Adrenal gland (tissue), 19 donors: ENCODE measurements at places on chromosomes 1 and 21. TPM values are rescaled to one million over a fixed set of nuclear protein-coding genes. Genes with fewer than 3 reads are reported as not detected.

DNA sequence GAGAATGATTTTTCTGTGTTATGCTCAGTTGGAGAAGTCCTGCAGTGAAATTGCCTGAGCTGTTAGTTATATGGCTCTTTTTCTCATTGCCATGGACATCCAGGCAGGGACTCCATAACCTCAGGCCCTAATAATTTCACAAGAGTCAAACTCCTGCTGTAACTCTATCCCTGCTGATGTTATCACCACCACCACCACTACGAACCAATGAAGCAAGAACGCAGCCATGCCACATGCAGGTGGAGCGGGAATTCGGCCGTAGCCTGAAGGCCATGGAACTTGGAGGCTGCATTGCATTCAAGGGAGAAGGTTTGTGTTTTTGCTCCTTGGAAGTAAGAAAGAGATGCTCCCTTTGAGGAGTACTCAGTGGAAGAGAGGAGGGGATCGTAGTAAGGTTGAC, 16.8 kb upstream of the DLGAP3 start:
- DNase-seq = no peak

- no peak for DNase-seq
Measured at GRCh38 chr1:84223751-84224432, 77.6 kb upstream of the SAMD13 start.

The ETV3L gene
- total RNA-seq = not detected

- DNase-seq = no peak
Measured at GRCh38 chr21:34986561-34987500, 62.3 kb downstream of the RUNX1 start.

DNA sequence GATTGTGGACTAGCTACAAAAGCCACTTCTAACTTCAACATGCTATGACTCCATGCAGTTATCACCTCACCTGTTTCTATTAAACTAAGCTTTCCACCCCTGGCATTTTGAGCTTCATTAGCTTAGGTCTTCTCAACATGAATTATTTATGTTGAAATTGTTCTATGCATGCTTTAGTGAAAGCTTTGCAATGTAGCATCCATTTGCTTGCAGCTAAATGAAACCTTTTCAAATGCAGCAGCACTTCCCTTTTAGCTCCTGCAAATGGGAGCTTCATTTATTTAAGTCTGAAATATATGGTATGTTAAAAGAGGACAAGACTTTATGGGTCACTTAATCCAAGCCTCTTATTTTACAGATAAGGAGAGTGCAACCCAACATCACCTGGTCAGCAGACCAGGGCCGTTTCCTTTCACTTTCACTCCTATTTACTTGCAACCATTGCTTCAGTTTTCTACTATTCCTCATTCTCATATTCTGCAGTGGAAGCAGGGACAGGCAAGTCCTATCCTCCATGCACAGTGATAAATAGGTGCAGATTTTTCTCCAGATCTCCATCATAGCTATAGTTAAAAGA, 56.4 kb upstream of the SAMSN1 start:
- DNase-seq = no peak

DNA sequence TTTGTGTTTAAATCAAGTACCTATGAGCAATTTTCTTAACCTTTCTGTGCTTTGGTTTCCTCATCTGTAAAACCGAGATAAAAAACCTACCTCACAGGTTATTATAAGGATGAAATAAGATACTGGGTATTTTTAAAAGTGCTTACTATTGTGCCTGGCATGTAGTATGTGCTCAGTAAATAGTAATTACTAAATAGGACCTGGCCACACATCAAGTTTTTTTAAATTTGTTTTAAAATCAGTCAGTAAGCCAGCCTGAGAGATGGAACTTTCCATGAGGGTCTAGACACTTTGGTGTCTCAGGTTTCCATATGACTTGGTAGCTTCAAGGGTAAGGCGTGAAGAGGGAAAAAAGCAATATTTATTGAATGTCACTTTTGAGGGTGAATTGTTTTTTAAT, 7.0 kb upstream of the ATF3 start:
- no peak for DNase-seq
